ENCODE measurements at places on chromosomes 7 and 10.

GRCh38 chr10:105758209-105758998 is 1117.3 kb downstream of the SORCS3 start:
- DNase-seq = no peak

DNA sequence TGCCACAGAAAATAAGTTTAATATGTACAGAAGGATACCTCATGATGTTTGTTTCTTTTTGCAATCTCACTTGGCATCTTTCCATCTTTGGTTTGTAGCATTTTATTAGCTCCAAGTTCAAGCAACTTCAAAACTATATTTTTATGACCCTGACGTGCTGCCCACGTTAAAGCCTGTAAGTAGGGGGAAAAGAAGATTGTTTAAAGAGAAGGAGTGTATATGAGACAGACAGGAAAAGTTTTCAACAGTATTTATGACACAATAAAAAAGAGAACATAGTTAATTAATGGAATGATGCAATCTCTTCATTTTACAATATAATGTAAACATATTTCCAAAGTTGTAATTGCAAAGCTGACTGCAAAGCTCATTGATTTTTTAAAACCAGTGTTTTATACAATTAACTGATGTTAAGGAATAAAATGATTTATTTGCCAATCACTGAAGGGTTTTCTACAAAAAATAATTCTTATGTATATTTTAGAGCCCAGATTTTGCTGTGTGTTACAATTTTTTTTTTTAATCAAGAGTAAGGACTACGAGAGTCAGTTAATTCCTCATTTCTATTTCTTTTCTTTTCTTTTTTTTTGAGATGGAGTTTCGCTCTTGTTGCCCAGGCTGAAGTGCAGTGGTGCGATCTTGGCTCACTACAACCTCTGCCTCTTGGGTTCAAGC is 42.5 kb downstream of the ASZ1 start:
- peak; percentile 9 for DNase-seq

DNA sequence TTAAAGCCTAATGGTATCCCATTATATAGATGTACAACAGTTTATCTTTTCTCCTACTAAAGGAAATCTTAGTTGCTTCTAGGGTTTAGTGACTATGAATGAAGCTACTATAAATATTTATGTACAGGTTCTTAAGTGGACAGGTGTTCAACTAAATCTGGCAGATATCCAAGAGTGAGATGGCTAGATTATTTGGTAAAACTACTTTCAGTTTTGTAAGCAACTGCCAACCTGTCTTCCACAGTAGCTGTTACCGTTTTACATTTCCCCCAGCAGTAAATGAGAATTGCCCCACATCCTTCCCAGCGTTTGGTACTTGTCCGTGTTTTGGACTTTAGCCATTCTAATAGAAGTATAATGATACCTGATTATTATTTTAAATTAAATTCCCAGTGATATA is 144.9 kb upstream of the MAGI2 start:
- DNase-seq = no peak

- DNase-seq = no peak
Observed at GRCh38 chr10:25177093-25177753, 2.4 kb downstream of the GPR158 start.

DNA sequence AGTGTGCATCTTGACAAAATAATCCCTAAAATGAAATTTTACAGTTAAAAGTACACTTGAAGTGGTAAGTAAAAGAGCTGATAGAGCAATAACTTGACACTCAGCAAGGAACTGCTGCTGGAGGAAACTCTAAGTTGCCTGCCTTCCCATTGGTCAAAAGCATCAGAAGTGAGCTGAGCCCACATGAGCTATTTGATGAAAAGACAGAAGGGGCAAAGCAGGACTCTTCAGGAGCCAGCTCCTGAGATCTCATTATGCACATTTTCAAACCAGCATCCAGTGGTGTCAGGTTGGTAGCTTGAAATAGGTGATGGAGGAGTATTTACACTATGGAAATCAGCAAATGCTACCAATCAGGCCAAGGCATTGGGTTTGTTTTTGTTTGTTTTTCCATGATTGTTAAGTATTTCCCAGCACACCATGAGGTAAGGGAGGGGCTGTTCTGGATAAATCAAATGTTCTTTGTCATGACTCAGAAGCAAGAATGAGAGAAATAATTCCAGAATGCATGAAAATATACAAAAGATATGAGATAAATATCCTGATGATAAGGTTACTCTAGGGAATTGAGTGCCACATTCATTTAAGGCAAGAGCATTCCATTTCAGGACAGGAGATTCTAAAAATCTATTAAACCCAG is 316.6 kb downstream of the SNX13 start:
- DNase-seq = peak; percentile 70

GRCh38 chr10:111865550-111865949 is 318.0 kb downstream of the GPAM start:
- DNase-seq = no peak

DNA sequence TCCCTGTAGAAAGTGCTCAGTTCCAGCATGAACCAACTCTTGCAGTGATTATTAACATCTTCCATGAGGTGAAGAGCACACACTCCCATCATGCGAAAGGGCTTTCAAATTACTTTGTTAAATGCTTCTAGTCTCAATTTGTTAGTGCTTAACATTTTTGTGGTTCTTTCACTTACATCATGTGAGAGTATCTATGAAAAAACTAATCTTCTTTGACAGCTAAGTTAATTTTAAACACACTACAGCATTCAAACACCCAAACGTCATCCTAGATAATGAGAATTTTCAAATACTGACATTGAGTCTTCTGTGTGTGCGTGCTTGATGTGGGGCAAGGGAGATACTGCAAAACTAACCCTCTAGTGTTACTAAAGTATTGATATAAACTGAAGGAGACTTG is 84.8 kb downstream of the ETV1 start:
- DNase-seq = peak; percentile 60

DNA sequence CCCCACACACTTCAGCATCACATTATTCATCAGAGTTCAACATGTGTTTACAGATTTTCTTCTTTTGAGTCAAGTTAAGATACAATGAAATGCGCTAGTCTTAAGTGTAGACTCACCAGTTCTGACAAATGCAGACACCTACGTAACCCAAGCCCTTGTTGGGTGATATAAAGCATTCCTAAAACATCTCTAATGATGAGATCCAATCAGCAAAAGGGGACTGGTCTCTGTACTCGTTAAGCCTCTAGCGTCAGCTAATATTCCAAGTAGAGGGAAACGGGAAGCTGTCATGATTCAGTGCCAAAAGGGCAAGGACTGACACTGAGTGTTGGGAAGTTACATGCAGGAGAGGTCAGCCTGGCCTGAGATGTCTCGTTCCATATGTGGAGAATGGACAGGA is 38.7 kb upstream of the TRIL start:
- no peak for DNase-seq

- DNase-seq = no peak
Observed at GRCh38 chr10:43120929-43121314, 17.3 kb upstream of the CSGALNACT2 start.

DNA sequence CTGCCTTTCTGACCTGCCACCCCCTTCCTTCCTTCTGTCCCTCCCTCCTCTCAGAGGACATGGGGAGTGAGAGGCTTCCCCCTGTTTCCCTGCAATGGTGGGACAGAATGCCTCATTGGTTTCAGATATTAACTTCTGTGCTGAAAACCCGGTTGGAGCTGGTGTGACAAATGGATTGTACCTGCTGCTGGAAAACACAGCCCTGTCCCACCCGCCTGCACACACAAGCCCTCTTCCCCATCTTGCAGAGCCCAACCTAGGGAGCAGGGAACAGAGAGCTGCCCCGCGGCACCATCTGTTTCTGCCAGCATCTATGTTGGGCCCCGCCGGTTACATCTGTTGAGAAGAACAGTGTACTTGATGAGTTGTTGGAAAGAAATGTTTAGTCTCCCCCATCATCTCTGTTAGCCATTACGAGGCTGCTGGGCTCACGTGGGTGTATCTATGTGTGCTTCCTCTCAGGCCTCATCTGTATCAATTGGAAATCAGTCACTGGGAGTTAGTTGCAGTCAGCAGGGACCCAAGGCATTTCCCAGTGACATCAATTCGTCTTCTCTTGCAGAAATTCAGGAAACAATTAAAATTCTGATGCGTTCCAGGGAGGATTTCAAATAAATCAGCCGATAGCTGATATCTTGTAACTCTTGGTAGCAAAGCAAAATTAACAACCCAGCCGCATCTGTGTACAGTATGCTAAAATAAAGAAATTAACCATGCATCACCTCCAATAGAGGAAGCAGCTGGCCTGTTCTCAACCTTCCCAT is 725.6 kb upstream of the GALNT17 start:
- no peak for DNase-seq

- peak; percentile 93 for DNase-seq
Observed at GRCh38 chr10:45001381-45002148, 842 bp downstream of the ZNF22 start.

- no peak for DNase-seq
Observed at GRCh38 chr7:139367438-139368155, 7.9 kb downstream of the LUC7L2 start.

GRCh38 chr7:136292365-136292764 is 315.2 kb upstream of the MTPN start:
- no peak for DNase-seq

- DNase-seq = no peak
Observed at GRCh38 chr10:113127261-113127900, 177.3 kb downstream of the TCF7L2 start.

- no peak for DNase-seq
Observed at GRCh38 chr10:27100813-27101347, 586 bp upstream of the ANKRD26 start.

GRCh38 chr10:60334991-60335390 is 54.7 kb downstream of the ANK3 start:
- no peak for DNase-seq

GRCh38 chr7:17342756-17343155 is 44.3 kb downstream of the AHR start:
- no peak for DNase-seq

DNA sequence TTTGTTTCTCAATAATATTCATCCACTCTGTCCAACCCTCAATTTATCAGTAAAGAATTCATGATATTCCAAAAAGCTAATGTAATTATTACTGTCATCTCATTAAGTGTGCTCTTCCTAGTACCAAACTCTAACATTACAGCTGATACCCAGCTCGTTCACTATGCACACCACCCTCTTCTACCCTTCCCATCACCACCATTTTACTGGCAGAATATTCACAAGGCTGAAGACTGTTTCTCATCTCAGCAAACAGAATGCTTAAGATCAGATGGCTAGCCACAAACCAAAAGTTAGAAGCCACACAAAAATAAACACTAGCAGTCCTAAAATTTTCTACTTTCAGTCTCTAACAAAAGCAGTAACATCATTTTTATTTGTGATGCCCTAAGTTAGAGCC is 121.5 kb downstream of the SRPK2 start:
- DNase-seq = peak; percentile 48

GRCh38 chr7:138656952-138657351 is 44.2 kb downstream of the SVOPL start:
- no peak for DNase-seq

DNA sequence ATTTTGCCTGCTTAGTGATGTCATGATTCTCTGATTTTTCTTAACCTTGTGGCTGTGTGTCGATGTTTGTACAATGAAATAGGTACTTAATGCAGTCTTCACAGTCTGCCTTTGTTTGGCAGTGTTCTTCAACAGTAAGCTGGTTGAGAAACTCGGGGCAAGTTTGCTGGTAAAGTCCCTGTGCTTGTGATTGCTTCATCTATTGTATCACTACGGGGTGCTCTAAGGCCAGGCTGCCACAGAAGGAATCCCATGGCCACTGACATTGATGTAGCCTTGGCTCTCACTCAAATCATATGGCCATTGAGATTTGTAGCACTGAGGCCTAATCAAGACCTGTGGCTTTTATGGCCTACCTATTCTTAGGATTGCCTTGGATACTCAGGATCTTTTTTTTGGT is 33.5 kb upstream of the PRSS37 start:
- no peak for DNase-seq

DNA sequence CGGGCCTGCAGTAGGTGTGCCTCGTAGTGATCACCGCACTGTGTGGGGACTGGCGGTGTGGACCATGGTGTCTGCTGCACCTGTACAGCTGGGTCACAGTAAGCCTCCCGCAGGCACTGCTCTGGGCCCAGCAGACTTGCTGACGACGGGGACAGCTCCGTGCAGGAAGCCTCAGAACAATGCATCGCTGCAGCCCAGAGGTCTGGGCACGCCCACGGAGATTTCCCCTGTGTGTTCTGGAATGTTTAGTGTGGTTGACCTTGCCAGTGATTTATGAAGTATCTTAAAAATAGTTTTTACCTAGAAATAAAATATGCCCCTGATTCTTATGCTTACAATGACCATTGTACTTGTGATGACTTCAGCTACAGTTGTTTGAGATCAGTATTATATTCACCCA is 59.1 kb upstream of the ZNF32 start:
- DNase-seq = no peak

- peak; percentile 89 for DNase-seq
Observed at GRCh38 chr7:40733114-40733513, 598.3 kb downstream of the SUGCT start.

GRCh38 chr10:6918305-6918704 is 338.2 kb upstream of the PRKCQ start:
- no peak for DNase-seq

- peak; percentile 37 for DNase-seq
Observed at GRCh38 chr7:83271212-83272099, 108.8 kb upstream of the PCLO start.

DNA sequence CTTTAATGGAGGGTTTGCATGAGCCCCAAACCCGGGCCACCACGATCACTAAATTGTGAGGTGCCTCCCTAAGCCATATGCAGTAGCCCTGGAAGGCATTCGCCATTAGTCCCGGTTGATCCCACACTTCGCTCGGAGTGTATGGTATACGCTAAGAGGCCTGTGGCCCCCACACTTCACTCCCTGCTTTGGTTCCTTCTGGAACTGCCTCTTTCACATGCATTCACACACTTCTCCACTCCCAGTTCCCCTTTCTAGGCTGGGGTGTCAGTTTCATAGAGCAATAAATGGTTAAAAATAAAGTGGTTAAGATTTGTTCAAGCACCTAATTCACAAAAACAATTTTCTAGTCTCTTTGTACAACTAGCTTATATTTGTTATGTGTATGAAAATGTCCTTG is 212.1 kb upstream of the KCND2 start:
- no peak for DNase-seq

GRCh38 chr10:846126-846685 is 85.3 kb downstream of the LARP4B start:
- DNase-seq = no peak

GRCh38 chr10:116733566-116733965 is 8.8 kb downstream of the HSPA12A start:
- no peak for DNase-seq

DNA sequence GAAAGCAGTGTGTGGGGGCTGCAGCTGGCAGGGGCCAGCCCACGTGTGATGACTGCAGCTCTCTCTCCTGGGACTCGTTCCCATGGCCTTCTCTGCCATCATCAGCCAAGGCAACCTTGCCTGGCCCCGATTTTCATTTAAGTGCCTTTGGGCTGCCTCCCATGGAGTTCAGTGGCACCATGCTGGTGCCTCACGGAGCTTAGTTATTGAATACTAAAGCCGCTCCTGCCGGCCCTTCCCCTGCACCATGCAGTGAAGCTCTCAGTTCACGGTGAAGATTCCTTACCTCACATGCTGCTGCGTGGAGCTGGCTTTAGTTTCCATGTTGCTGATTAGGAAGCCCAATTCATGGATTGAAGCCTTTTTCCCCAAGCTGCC is 141.5 kb upstream of the EEPD1 start:
- DNase-seq = no peak

GRCh38 chr10:24202181-24202570 is 6.8 kb upstream of the KIAA1217 start:
- DNase-seq = no peak

GRCh38 chr10:20274571-20274970 is 458.3 kb downstream of the PLXDC2 start:
- peak; percentile 9 for DNase-seq
